Stimulated activated CD4-positive, alpha-beta T cell treated with anti-CD3 and anti-CD28 coated beads, TNF-alpha, amount 100 ng/mL, for 24 hours (primary cell): ENCODE measurements at places on chromosomes 12 and 14.

DNA sequence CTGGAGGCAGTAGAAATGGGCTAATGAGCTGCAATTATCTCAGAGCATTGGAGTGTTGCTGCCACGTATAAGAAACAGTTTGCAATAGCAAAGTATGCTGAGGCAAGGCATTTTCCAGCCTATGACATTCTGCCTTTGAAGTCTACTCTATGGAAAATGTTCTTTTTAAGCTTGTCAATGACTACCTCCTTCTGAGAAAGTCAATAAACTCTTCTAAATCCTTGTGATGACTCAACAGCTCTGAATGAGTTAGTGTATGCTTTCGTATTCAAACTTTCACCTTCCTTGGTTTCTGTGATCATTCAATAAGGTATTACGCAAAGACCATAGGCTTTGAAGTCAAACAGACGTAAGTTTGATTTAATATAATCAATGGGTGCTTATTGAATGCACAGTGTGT is 111.2 kb downstream of the CAPZA3 start:
- DNase-seq: no peak

GRCh38 chr12:47231456-47231855 is 151.7 kb upstream of the AMIGO2 start:
- no peak for DNase-seq

DNA sequence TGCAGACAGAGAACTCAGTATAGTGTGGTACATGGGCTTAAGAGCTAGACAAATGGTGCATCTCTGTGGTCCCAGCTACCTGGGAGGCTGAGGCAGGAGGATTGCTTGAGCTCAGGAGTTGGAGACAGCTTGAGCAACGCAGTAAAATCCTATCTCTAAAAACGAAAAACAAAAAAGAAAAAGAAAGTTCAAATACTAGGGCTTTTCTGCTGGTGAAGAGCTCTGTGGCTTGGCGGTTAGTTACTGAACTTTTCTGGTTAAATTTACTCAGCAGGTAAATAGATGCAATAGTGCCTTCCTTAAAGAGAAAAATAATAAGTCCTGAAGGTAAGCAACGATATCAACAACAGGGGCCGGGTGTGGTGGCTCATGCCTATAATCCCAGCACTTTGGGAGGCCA is 31.4 kb upstream of the RAP1B start:
- no peak for DNase-seq

- no peak for DNase-seq
Observed at GRCh38 chr12:86435053-86435452, 178.9 kb upstream of the MGAT4C start.

DNA sequence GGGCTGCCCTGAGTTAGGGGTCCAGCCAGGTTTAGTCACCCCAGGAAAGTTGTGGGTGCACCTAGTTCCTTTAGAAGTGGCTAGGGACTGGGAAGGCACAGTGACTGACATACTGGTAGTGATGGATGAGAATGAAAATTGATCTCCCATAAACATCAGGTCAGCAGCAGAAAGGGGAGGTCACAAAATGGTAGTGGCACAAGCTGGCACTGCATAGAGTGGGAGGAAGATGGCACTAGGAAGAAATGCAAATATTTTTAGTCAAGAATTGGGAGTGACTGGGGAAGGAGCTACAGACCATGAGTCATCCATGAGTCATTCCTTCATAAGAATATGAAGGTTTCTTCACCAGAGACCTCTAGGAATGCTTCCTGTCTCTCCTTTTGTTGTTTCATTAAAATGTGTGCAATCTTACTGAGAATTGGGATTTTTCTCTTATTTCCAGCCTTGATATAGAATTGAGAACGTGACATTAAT is 198.3 kb upstream of the AMIGO2 start:
- no peak for DNase-seq

GRCh38 chr12:76810671-76811419 is 46.9 kb downstream of the ZDHHC17 start:
- no peak for DNase-seq

GRCh38 chr14:20551606-20552005 is 9.2 kb downstream of the RNASE9 start:
- DNase-seq: no peak
